KG1 (cell line): ENCODE measurements at places on chromosomes 6 and 20.

- no peak for DNase-seq
These were observed 15.5 kb upstream of the TPBG start for GRCh38 chr6:82348130-82348529.

GRCh38 chr6:10382322-10382721 is 32.6 kb downstream of the TFAP2A start:
- no peak for DNase-seq

DNA sequence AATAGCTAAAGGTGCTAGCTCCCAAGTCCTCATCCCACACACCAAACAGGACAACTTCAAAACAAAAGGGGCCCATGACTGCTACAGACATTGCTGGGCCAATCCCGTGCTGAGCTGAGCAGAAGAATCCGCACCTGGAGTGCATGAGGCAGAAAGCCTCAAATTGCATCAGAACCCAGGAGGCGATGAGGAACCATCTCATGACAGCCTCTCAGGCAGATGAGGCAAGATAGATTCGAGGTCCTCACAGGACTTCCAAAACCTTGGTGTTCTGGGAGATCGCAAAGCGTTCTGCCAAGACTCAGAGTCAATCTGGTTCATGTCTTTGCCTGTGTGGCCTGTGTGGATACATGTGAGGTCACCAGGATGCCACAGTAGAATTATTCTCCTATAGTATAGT is 32.8 kb upstream of the SSTR4 start:
- DNase-seq: no peak

DNA sequence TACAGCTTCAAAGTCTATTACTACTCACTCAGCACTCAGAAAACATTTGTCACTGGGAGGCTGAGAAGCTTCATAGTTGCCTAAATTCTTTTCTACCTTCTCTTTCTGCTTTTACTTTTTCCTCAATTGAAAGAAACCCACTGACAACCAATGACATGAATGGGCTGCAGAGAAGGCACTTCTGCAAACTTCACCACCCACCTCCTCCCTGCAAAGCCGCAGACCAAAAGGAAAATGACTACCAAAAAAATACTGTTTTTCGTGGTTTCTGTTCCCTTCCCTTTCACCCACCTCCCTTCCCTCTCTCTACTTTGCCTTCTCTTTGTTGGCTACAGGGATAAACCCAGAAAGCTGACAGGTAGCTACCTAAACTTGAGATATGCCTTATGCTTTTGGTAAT is 3.2 kb downstream of the GNAS-AS1 start:
- no peak for DNase-seq

- DNase-seq: no peak
These were observed 12.1 kb upstream of the CHRNA4 start for GRCh38 chr20:63372971-63373885.

- no peak for DNase-seq
These were observed 121.2 kb downstream of the TTLL2 start for GRCh38 chr6:167446046-167446445.

DNA sequence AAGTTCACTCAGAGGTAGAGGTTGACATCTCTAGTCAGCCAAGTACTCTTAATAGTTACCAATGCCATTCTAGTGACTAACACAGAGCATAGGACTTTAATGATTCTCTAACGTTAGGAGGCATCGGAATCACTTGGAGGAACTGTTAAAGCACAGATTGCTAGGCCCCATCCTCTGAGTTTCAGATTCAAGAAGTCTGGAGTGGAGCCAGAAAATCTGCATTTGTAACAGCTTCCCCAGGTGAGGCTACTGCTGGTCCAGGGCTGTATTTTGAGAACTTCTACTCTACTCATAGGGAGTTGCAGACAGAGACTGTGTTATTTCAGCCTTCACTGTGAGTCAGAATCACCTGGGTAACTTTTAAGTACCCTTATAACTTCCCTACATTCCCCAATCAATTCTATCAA is 5.7 kb downstream of the LMBRD1 start:
- no peak for DNase-seq

GRCh38 chr6:5946701-5947100 is 60.0 kb downstream of the NRN1 start:
- no peak for DNase-seq

DNA sequence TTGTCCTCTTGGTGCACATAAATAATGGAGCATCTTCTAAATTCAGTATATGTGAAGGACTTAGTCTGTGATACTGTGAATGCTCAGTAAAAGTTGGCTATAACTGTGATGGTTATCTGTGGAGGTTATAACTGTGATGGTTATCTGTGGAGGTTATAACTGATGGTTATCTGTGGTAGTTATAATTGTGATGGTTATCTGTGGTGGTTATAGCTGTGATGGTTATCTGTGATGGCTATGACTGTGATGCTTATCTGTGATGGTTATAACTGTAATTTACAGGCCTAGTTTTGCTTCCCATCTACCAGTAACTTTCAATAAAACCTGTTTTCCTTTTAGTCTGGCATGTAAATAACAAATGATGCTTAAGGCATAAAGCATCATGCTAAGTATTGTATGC is 16.5 kb downstream of the PTK7 start:
- DNase-seq: no peak

GRCh38 chr6:96575359-96575758 is 12.4 kb downstream of the FHL5 start:
- DNase-seq: no peak

DNA sequence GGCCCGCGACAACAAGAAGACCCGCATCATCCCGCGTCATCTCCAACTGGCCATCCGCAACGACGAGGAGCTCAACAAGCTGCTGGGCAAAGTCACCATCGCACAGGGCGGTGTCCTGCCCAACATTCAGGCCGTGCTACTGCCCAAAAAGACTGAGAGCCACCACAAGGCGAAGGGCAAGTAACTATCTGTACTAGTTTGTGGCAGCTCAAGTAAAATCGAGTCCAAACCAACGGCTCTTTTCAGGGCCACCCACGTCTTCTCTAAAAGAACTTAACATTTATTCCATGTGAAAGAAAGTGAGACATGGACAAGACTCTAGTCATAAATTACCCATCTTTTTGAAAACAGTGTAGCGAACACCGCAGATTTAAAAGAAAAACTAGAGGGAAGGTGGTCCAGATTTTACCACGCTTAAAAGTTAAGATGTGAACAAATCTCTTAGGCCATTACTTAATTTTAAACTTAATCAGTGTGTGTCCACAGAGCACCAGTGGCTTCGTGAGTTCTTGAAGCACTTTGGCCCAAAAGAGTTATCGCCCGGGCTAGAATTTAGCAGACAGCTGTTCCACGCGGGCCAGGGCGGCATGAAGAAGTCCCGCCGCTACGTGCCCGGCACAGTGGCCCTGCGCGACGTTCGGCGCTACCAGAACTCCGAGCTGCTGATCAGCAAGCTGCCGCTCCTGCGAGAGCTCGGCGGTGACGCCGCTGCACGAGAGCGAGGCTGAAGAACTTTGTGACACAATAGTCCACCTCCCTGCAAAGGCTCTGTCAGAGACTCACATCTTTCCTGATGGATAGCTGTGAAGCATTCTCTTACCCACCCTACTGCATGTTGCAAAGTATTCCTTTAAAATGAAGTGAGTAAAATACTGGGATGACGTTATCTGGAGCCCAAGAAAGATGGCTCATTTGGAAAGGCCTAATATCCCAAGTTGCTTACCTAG is 113.9 kb upstream of the PRSS16 start:
- DNase-seq: peak; percentile 85

- DNase-seq: no peak
These were observed at the start of gene RSPO3 for GRCh38 chr6:127118298-127119101. TSS of gene RSPO3 (plus strand) at chr6:127118671. CDS start at chr6:127119193, 522 bp downstream.

- peak; percentile 38 for DNase-seq
These were observed 29.9 kb upstream of the MTRF1L start for GRCh38 chr6:153032255-153032882.

GRCh38 chr6:162290846-162291465 is 436.6 kb downstream of the PRKN start:
- DNase-seq: no peak

DNA sequence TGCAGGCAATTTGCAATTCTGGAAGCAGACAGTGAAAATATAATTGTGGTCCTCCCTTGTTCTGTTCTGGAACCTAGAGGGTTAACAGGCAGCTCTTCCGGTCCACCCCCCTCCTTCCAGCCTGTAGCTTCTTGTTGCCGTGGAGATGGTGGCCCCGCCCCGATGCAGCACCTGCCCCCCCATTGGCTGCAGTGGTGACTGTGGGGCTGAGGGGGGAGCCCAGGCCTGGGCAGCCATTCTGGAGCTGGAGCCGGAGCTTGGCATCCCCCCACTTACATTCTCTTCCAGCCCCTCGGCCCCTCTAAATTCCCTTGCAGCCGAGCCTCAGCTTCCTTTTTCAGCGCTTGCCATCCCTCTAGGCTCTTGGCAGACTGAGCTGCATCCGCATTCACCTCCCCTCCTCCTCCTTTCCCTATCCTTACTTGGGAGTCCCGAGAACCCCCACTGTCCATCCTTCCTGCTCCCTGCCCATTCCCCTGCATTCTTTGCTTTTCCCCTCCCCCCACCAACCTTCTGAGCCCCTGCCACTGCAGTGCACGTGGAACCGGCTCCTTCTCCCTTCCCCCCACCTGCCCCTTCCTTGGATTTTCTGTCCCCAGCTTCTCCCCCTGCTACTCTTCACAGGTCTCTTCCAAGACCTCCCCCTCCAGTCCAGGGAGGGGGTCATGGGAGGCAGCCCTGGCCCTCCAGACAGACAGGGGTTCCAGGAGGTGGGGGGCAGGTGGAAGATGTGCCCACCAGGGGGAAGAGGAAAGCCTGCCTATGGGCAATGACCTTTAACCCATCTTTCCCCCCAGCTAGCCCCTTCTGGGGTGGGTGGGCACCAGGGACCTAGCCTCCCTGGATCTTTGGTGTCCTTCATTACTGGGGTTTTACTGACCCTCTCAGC is 11.4 kb downstream of the SYNGAP1 start:
- no peak for DNase-seq

- DNase-seq: no peak
These were observed 15.7 kb upstream of the TMEM217 start for GRCh38 chr6:37273690-37274089.

DNA sequence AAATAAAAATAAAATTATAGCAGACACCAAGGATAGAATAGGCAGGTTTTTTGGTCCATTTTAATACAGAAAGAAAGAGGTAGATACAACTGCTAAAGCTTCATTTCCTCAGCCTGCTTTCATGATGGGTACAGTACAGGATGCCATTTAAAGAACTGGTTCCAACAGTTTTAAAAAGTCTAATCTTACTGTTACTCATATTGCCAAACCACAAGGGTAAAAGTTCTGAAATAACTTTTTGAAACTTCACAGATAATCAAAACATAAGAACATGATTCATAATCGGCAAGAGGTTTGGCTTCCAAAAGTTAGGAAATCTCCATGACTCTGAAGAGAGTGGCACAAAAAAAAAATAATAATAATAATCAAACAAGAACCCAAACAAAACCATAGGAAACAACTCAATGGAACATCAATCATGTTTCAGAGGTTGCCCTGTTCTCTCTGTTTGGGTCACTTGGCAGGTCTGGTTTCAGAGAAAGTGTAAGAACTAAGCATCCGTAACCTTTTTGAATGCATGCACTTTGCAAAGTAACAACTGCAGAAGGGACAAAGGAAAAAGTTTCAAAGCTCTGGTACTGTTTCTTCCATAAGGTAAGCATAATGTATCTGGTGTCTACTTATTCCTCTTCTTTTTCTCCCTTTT is 79.7 kb downstream of the SMLR1 start:
- no peak for DNase-seq
